ENCODE measurements at places on chromosomes 16 and 17.
A peak's percentile ranks its signal among the peaks of the same experiment; 100 is the strongest.

DNA sequence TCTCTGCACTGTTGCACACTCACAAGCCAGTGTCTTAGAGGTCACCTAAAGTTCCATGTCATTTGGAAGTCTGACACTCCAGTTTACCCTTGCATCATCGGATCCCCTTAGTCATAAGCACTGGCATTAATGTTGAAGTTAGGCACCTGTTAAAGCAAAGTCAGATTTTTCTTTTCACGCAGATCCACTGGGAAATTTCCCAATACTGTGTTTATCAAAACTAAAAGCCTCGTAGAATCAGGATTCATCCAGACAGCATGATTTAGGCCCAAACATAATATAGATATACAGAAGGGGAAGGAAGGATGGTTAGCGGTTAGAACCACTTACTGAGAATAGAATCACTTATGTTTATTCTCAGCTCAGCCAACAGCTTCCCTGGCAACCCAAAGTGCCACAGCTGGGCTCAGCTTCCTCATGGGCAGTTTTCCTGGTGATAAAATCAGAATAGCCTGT is 30.1 kb upstream of the HAPSTR1 start:
- DNase-seq: no peak

- DNase-seq: no peak
Measured at GRCh38 chr17:50258647-50259476, 15.4 kb upstream of the TMEM92 start.

- DNase-seq: no peak
Measured at GRCh38 chr17:2703181-2703580, 8.4 kb downstream of the CLUH start.

- DNase-seq: no peak
Measured at GRCh38 chr16:87634411-87634810, 32.1 kb downstream of the JPH3 start.

- no peak for DNase-seq
Measured at GRCh38 chr16:83224642-83225041, 583.1 kb upstream of the HSBP1 start.

GRCh38 chr17:69451416-69452394 is 37.2 kb downstream of the MAP2K6 start:
- DNase-seq: no peak

GRCh38 chr17:72116661-72117521 is 3.9 kb upstream of the SOX9 start:
- DNase-seq: peak; percentile 22

GRCh38 chr17:30600830-30601494 is 123.8 kb downstream of the GOSR1 start:
- DNase-seq: no peak

- DNase-seq: no peak
Measured at GRCh38 chr16:58536278-58536677, 21.0 kb downstream of the SETD6 start.

DNA sequence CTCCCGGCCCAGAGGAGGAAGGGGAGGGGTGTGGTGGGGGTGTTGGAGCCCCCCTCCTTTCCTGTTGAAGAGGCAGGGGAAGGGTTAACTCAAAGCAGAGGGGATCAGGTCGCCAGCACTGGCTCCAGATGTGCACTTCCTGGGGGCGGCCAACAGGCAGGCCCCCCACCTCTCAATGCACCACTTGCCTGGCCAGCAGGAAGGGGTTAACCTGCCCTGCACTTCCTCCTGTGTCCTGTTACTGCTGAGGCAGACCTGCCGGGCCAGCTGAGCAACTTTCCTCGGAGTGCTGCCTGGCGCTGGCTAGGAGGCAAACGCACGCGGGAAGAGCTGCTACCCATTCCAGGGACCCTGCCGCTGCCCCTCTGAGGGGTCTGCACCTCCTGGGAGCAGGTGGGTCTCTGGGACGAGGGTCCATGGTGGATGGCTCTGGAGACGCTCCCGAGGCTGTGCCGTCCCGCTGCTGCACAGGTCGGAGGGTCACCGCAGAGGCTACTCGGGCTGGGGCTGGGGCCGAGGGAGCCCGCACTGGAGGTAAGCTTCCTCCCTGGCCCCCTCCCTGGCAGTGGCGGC is at the start of gene EPN3:
Gene EPN3, plus strand, starts transcription at position 284 of the 573 bp plus-strand sequence. CDS start 3,822 bp downstream, outside the sequence.
- DNase-seq: peak; percentile 31

- no peak for DNase-seq
Measured at GRCh38 chr17:66836063-66837005, 1.4 kb downstream of the CACNG5 start.

DNA sequence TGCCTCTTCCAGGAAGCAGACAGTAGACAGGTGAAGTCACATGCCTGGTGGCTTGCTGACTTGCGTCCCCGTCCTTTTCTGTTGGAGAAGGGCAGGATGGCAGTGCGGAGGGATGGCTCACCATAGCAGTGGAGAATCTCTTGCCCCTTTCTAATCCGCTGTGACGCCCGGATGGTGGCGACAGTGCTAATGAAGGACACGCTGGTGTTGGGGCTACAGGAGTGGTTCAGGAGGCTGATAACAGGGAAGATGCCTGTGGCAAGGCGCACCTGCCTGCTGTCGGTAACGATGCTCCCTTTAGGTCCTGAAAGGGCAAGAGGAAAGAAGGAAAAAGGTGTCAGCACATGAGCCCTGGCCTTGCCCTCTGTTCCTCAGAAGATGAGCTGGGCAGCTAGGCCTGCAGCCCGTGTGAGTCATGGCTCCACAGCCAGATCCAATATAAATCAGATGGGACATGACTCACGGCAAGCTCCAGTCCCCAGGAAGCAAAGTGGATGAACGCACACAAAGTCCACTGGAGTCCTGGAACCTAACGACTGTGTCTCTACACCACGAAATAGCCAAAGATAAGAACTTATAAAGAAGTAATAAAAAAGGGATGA is 25.5 kb downstream of the SERPINF1 start:
- DNase-seq: no peak

DNA sequence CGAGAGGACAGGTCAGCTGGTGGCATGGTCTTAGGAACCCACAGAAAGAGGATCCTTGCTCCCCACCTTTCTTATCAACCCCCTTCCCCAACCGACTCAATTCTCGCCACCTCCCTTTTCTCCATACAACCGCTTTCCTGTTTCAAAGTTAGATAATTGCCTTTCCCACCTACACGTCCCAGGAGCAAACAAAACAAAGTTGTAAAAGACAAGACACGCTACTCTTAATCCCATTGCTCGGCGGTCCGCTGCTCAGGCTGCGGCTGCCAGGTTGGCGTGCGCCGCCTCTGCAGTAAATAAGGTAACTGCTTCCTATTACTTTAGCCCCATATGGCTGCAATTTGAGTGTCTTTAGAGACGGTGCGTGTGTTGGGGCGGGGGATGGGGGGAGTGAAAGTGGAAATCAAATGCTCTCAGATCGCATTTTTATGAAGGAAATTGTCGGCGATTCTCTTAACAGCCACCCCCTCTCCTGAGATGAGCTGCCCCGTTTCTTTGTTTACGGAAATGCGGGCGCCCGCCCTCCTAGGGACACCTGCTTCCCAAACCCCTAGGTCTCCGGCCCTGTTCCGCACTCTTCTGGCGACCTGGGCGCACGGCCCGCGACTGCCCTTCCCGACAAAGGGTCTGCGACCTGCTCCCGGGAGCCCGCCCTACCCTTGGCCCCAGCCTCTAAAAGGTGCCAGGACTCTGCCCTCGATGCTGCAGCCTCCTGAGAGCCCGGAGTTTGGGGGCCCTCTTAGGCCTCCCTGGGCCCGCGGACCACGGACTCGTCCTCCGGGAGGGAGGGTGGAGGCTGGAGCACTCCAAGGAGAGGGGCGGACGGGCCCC is 3.7 kb upstream of the CBX8 start:
- DNase-seq: no peak

DNA sequence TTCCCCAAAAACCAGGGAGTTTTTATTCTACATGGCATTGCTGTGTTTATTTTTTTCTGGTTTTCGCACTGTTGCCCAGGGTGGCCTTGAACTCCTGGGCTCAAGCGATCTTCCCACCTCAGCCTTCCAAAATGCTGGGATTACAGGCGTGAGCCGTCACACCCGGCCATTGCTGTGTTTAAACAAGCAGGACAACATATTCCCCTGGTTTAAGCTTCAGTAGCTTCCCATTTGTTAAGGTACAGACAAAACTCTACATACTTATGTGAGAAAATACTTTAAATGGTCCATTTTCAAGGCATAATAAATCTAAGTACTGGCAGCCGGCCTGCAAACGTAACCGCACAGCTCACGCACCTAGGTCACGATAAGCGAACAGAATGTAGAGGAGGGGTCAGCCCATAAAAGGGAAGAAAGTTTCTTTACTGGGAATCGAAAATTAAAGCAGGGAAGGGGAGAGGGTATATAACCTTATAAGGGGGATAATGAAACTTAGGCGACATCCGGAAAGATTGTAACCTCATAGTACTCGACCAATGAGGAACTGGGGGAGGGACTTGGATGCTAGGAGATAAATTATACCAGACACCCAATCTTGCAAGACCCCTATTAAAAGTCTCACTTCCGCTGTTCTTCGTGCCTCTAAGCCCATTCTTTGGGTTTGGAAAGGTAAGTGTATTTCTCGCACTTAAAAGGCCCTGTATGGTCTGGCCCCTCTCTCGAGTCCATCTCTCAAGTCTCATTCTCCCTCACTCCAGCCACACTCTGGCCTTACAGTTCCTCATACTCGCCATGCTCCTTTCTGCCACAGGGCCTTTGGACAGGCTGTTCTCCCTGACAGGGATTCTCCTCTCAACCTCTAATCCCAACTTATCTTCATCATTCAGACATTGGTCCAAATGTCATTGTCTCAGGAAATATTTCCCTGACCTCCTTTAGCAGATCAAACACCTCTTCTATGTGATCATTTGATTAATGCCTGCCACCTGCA is 59.2 kb downstream of the TEX14 start:
- DNase-seq: no peak

GRCh38 chr17:64250233-64250835 is 12.7 kb downstream of the TEX2 start:
- no peak for DNase-seq

- DNase-seq: no peak
Measured at GRCh38 chr17:27586203-27586721, 44.7 kb upstream of the LGALS9 start.

DNA sequence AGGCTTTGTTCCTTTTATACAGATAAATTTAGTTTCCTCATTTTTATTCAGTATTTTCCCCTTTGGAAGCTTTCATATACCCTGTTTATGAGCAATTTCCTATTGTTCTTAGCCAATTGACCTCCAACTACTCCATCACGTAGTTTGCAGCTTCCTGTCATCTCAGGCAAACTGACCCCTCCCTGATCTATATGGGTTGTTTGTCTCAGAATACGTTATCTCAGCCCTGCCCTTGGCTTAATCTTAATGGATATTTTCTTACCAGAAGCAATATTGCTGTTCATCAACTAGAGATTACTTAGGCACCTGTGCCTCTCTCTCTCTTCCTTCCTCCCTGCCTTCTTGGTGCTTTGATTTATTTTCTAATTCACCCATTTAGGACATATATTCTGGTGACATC is 81.2 kb downstream of the ZNF18 start:
- no peak for DNase-seq

- DNase-seq: no peak
Measured at GRCh38 chr16:26987597-26988010, 79.1 kb upstream of the C16orf82 start.

DNA sequence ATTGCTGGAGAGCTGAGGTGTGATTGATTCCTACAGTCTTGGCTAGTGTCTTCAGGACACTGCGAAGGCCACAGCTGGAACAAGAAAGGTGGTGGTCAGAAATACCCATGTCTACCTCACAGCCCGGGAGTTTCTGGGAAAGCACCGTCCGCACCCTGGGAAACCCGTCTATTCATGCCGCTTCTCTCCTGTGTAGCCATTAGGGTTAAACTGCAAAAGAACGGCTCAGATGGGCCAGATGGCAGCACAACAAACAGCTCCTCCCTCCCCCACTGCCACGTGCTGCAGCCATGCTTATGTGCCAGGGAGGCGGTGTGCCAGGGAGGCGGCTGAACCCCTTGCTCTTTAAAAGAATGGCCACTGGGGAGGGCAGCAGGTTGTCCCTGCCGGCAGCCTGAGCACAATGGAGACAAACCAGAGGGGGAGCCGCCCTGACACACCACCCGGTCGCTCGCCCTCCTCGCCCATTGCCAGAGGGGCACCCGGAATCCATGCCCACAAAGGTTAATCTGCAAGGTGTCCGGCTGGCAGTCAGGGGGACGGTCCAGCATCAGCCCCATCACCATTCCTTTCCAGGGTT is 65.2 kb downstream of the CYTH1 start:
- DNase-seq: no peak

- DNase-seq: no peak
Measured at GRCh38 chr17:2888326-2888725, 92.1 kb downstream of the RAP1GAP2 start.

DNA sequence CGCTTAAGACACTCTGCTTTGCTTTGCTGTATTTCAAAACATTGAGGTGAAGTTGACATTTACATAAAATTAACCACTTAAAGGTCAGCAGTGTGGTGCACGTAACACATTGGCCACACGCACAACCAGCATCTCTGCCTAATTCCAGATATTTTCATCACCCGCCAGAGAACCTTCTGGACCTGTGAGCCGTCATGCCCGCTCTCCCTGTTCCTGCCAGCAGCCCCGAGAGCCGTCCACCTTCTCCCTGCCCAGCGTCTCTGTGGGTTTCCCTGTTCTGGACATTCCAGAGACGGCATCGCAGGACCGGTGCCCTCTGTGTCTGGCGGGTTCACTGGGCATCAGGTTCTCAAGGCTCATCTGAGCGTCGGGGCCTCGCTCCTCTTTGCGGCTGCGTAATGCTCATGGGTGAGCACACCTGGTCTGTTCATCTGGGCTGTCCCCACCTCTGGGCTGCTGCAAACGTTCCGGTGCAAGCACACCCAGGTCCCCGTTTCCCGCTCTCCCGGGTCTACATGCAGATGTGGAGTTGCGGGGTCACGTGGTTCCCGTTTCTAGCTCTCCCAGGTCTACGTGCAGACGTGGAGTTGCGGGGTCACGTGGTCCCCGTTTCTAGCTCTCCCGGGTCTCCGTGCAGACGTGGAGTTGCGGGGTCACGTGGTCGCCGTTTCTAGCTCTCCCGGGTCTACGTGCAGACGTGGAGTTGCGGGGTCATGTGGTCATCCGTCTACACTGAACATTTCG is 48.1 kb upstream of the GNG13 start:
- no peak for DNase-seq

DNA sequence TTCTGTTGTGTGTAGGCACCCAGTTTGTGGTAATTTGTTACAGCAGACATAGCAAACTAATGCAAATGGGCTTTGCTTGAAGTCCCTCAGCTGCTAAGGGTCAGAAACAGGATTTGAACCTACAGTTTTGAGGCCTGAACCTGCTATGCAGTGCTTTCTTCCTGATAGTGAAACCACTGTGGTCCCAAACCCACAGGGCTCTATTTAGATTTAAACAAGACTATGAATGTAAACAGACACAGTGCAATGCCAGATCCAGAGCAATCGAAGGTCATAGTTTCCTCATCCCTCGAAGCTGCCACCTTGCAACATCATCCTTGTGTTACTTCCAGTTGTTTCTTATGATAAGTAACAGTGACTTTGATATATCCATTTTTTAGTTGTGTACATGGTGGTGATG is 630.2 kb downstream of the WWOX start:
- no peak for DNase-seq
